ENCODE measurements at places on chromosomes 4 and X.

DNA sequence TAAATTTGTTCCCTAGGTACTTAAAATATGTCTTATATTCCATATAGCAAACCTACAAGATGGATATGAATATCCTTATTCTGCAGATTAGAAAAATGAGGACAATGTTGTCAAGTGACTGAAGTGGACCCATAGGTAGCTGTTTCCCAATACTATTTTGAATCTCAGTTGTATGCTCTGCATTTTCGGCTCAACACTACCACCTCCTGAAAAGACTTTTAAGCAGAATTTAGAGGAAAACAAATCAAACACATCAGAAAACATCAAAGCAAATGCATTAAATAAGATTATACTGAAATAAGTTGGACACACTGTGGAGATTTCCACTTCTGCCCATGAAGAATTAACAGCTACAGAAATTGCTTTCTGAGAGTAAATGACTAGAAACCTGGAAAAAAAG, 488.7 kb downstream of the TRIML1 start:
- no peak for DNase-seq

DNA sequence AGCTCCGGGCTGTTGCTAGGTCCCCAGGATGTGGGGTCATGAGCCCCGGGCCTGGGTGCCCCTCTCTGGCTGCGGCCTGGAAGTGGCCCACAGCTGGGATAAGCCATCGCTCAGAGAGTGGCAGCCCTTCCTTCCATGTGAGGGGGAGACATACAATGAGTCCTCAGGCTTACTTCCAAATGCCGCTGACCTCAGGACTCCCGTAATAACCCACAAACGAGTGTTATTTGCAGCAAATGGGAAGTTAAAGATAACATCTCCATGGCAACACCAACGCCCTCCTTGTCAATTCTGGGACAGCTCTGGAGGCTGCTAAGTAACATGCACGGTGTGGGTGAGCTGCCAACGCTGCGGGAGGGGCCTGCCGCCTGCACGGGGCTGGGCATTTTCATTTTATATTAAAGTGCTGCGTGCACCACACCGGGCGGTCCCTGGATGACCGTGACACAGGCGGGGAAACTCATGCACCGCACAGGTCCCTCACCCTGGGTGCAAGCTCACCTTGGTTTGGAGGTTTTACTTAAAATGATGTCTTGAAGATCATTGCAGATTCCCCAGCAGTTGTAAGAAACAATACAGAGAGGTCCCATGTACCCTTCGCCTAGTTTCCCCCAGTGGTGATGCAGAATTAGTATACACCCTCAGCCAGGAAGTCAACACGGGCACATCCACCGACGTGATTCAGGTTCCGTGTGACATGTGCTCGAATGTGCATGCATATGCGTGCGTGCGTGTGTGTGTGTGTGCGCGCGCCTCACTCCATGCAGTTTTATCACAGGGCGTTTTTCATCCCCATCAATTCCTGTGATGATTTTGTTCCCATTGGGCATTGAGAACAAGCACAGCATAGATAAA, 79.4 kb downstream of the ABLIM2 start:
- DNase-seq, result no peak

GRCh38 chrX:110132450-110133114, 129.7 kb downstream of the TMEM164 start:
- DNase-seq, result no peak

- no peak for DNase-seq
Measured at GRCh38 chr4:136650541-136651277, 881.6 kb downstream of the PCDH18 start.

GRCh38 chrX:11992271-11992670, 146.0 kb upstream of the FRMPD4 start:
- no peak for DNase-seq

DNA sequence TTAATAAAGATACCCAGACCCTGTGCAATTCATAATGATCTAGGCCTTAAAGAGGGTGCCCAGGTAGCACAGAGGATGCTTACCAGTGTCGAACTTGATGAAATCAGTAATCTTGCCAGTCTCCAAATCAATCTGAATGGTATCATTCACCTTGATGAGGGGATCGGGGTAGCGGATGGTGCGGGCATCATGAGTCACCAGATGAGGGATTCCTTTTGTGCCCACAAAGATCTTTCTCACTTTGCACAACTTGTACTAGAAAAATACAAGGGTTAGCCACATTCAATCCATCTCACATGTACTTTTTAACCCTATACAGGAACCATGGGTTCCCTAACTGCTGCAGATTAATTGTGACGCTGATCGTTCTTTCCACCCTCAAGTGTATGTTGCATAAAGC, 3.3 kb downstream of the RPS4X start:
- DNase-seq, result no peak

GRCh38 chrX:16882702-16883486, 12.7 kb upstream of the RBBP7 start:
- DNase-seq, result peak; percentile 31

DNA sequence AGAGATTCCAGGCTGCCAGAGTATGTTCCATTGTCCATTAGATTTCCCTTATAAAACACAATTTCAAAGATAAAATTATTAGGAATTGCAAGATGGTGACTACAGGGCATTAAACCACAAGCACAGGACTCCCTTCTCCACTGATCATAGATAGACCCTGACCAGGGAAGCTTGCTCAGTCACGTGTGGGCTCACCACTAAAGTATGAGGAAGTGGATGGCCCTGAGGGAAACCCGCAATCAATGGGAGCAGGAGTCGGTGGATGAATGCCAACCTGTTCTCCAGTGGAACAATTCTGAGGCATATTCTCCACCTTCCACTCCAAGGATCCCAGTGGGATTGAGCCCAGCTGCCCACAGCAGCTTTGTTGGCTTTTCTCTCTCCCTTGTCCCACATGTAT, 515.7 kb downstream of the BCOR start:
- DNase-seq, result no peak

DNA sequence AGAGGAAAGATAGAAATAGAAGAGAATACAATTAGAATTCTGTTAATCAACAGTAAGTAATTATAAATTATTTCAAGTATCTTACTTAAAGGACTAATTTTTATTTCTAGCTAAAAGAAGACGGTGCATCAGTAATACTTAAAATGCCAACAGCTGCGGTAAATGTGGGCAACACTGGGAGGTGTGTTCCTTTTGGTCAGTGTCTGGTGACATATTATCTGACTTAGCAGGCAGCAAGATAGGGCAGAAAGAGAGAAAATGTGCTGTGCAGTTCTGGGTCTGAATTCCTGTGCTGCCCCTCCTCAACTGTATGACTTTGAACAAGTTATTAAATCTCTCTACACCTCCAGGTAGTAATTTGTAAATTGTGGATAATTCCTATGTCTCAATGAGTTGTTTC, 120.6 kb downstream of the ZNF827 start:
- DNase-seq, result no peak

GRCh38 chrX:8010105-8010504, 82.9 kb upstream of the PNPLA4 start:
- DNase-seq, result no peak

DNA sequence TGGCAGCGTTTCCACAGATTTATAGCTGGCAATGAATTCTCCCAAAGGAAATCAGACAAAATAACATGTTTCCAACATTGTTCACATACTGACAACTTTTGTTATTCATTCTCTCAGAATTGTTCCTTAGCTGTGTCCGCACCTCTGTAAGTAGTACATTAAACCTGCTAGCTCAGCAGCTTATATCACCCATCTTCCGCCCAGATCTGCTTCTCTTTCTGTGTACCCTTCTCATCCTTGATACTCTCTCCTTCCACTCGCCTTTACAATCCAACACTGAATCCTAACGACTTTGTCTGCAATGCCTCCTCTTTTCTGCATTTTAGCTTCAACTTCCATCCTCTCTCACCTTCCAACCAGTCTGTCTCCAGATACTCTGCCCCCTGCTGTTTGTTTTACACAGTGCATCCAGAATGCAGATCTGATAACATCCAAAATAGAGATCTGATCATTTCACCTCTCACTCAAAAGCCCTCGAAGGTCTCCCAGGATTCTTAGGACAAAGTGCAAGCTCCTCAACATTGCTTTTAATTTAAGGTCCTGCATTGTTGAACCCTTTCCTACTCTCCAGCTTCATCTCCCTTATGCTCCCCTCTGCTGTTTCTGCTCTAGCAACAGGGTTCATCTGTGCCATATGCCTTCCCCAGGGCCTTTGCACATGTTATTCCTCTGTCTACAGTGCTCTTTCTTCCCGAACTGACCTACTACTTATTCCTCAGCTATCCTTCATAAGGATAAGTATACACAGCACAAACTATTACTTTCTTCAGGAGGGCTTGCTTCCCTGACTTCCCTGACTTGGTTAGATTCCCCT, 67.3 kb upstream of the VBP1 start:
- DNase-seq, result no peak

- no peak for DNase-seq
Measured at GRCh38 chr4:98222306-98222705, 38.9 kb upstream of the RAP1GDS1 start.

GRCh38 chr4:89284020-89284424, 23.6 kb downstream of the GPRIN3 start:
- no peak for DNase-seq

GRCh38 chrX:98357146-98357545, 1473.4 kb downstream of the RPA4 start:
- no peak for DNase-seq

DNA sequence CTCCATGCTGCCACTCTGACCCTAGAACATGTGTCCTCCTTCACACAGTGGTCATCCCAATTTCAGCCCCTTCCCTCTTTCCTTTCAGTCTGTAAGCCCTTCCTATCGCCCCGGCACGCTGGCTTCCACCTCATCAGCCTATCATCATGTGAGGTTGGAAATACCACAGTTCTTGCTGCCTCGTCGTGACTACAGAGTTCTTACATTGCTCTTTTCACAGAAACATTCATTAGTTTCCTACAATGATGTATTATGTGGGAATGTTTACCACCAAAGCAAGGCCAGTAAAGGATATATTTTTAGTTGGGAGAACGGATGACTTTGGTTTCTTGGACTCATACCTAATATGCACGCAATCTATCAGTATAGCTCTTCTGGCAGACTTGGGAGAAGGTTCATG, 169.5 kb upstream of the BOD1L1 start:
- no peak for DNase-seq

- DNase-seq, result no peak
Measured at GRCh38 chr4:15352524-15352923, 75.3 kb upstream of the C1QTNF7 start.

DNA sequence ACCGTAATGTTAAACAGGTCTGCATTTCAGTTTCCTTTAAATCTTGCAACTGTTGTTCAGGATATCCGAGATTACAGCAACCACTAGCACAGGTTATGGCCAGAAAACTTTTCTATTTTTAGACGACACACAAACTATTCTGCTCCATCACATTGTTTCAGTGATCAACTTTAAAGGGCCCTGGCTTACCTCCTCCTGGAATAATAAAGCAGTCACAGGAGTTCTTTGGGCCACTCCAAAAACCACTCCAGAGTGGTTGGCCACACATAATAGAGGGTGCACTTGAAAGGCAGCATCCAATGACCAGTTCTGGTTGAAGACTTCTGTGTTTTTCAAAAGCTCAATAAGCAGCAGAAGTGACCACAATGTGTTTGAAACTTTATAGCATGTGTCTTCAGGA, 118.9 kb downstream of the RAB28 start:
- DNase-seq, result no peak

GRCh38 chrX:155615938-155616337, 3.2 kb upstream of the TMLHE start:
- no peak for DNase-seq

DNA sequence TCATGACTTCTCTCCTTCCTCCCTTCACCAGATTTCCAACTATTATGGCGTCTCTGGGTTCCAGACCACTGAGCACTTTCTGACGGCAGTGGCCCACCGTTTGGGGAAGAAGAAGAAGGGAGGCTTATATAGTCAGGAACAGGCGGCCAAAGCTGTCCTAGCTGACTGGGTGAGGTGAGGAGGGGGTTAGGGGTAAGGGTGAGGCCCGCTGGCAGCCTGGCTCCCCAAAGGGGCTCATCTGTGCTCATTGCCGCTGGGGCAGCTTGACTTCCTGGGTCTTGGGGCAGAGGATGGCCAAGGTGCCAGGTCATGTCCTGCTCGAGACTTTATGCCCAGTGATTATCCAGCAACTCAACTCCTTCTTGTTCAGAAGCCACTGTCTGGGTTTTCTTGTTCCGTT, 21.8 kb downstream of the GNL3L start:
- DNase-seq, result no peak

GRCh38 chrX:11185861-11186260, 74.7 kb downstream of the HCCS start:
- DNase-seq, result no peak

- DNase-seq, result no peak
Measured at GRCh38 chr4:119939071-119939995, 127.3 kb downstream of the MAD2L1 start.

DNA sequence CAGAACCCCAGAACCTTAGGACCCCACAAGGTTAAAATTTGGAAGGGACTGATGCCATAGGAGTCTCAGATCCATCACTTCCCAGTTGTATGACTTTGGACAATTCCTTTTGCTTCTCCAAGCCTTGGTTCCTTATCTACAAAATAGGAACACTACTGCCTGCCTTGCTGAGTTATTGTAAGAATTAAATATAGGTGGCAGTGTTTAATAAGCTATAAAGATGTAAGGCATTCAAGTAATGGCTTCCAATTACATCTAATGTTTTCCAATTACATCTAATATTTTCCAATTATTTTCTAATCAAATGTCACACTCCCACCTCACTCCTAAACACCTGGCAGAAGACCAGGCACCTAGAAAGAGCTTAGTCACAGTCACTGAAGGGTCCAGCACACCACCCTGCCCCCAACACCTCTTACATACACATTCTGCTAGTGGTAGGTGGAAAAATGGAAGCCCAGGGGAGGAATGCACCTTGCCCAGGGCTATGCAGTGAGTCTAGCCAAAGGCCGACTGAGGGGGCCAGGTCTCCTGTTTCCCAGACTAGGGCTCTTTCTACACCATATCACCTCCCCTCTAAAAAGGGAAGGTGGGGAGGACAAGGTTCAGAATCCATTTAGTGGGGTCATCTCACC, 24.5 kb upstream of the KDM5C start:
- DNase-seq, result no peak

- no peak for DNase-seq
Measured at GRCh38 chrX:7318241-7318640, 170.3 kb upstream of the PUDP start.

GRCh38 chr4:162836773-162837172, 329.9 kb downstream of the NAF1 start:
- no peak for DNase-seq

DNA sequence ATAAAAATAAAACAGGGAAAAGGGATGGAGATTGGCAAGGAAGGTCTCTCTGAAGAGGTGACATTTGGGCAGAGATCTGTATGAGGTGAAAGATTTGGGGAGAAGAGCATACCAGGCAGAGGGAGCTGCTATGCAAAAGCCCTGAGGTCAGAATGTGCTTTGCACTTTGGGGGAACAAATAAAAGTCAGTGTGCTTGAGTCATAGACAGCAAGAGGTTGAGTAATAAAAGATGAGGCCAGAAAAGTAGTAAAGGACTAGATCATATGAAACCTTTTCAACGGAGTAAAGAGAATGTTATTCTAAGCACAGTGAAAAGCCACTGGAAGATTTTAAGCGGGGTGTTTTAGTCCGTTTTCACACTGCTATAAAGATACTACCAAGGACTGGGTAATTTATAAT, 76.5 kb upstream of the TEX13A start:
- no peak for DNase-seq

- no peak for DNase-seq
Measured at GRCh38 chr4:56468097-56468422, 643 bp downstream of the SRP72 start.
